ENCODE measurements at places on chromosomes 3 and 15.
A peak's percentile ranks its signal among the peaks of the same experiment; 100 is the strongest.

GRCh38 chr3:132881756-132882409 lies 156.3 kb upstream of the TMEM108 start:
- DNase-seq: no peak

- DNase-seq: no peak
Measured at GRCh38 chr3:100975714-100976113, 17.5 kb downstream of the ABI3BP start.

DNA sequence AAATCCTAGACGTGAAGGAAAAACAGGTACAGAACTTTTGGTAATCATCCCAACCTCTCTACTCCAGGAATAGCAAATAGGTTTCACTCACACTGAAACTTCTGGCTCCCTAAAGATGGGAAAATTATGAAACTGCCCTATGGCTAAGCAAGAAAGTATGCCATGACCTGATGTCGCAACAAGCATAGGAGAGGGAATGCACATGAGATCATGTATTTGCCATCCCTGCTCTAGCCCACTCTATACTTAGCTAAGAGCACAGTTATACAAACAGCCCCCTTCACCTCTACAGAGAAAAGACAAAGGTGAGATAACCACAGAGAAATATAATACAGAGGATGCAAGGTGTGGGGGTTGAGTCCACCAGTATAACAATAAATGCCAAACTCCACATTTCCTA lies 102.7 kb downstream of the TBC1D5 start:
- no peak for DNase-seq

GRCh38 chr3:150603980-150604319 lies 829 bp downstream of the SELENOT start:
- DNase-seq: no peak

DNA sequence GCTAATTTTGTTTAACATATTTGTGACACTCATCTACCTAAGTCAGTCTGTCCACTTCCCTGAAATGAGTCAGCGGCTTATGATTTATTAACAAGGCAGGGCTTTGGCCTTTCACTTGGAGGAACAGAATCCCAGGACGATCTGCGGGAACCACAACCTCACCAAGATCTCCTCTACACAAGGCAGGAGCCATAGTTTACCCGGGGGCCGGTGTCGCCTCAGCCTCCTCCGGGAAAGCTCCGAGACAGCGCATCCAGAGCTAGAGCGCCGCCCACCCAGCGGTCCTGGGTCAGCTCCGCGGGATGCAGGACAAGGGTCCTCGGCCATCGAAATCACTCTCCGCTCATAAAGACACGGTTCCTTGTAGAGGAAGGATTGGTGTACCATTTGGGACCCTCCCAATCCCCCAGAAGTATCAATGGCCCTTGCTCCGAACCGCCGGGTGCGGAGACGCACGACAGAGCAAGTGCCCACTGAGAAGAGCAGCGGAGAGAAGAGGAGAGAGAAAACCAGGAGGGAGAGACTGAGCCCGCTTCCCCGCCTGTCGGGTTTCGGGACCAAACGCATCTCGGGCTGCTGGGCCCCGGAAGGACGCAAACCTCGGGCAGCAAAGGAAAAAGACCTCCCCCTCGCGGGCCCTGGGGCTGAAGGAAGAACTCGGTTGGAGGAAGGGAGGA lies 13.1 kb upstream of the ALCAM start:
- DNase-seq: peak; percentile 20

GRCh38 chr3:17401912-17402311 lies 340.5 kb downstream of the TBC1D5 start:
- DNase-seq: no peak

GRCh38 chr15:75727851-75728715 lies 15.4 kb upstream of the CSPG4 start:
- peak; percentile 52 for DNase-seq

GRCh38 chr3:65716071-65716751 lies 322.5 kb downstream of the MAGI1 start:
- DNase-seq: no peak

DNA sequence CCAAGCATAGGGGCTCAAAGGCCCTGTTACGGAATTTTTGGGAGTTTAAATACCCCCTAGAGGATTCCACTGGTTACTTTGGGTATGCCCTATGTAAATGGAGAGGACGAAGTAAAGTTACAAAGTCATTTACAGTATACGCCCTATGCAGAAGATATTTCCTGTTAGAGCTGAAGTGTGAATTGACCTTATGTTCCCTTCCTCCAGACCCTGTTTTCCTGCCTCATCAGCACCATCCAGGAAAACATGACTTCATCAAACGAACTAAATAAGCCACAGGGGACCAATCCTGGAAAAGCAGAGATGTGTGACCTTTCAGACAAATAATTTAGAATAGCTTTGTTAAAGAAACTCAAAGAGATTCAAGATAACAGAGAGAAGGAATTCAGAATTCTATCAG lies 177.4 kb downstream of the SQOR start:
- DNase-seq: no peak

DNA sequence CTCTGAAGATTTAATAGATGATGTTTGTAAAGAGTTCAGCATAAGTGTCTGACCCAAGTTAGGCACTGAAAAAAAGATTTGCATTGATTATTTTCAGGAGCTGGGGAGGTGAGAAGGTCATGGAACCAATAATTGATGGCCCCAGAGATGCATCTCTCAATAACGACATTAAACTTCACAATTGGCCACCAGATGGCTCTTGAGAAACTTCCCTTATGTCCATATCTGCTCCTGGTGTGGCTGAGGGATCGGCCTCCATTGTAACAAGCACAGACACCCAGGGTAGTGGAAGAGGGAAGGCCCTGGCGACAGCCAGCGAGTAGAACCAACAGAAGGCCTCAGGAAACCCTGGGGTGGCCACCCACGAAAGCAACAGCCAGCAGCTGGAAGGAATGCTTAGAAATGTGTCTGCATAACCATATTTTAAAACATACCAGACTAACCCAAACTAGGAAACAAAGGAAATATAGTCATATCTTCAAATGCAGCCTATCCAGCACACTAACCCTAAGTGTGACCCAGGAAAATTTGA lies 536.7 kb downstream of the SOX2 start:
- DNase-seq: no peak

- DNase-seq: peak; percentile 79
Measured at GRCh38 chr3:188546835-188547670, 393.1 kb downstream of the LPP start.

- no peak for DNase-seq
Measured at GRCh38 chr3:142270407-142270806, 45.0 kb upstream of the GK5 start.

- DNase-seq: no peak
Measured at GRCh38 chr3:17670749-17671148, 71.7 kb downstream of the TBC1D5 start.

GRCh38 chr15:67785431-67785830 lies 39.9 kb upstream of the SKOR1 start:
- DNase-seq: no peak

- no peak for DNase-seq
Measured at GRCh38 chr15:83198476-83198875, 9.1 kb downstream of the HDGFL3 start.

GRCh38 chr3:129439226-129439816 lies 427 bp downstream of the MBD4 start:
- DNase-seq: no peak

GRCh38 chr15:23854912-23855659 lies 168.0 kb upstream of the NDN start:
- DNase-seq: no peak

GRCh38 chr3:17941766-17942165 lies 199.3 kb upstream of the TBC1D5 start:
- DNase-seq: no peak

- DNase-seq: peak; percentile 40
Measured at GRCh38 chr3:18111796-18112232, 313.3 kb downstream of the SATB1 start.

GRCh38 chr3:185629554-185630181 lies 43.6 kb downstream of the SENP2 start:
- DNase-seq: no peak

DNA sequence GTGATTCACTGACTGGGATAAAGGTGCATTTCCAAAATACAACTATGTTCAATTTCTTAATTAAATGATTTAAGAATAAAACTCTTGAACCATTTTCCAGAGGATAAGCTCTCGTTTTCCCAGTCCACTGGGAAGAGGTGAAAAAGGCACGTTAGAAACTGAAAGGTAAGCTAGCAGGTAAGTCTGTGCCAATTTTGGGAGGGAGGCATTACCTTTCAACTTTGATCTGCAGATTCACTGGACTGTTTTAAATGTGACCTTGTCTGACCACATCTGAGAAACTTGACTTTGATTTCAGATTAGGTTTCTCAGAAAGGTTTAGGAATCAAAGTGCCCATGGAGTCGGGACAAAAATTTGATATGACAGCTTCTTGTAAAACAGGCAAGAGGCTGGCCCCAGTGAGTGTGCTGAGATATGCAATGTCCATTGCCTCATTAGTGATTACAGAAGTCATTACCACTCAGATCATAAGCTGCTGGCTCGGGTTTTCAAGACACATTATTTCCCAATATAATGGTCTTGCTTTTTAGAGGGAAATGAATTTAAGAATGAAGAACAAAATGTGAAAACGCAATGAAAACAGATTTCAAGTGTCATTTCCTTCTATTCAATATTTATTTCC lies 118.8 kb downstream of the ADAMTS9 start:
- DNase-seq: no peak

GRCh38 chr3:189950258-189950657 lies 170.4 kb downstream of the P3H2 start:
- DNase-seq: no peak
